ENCODE measurements at places on chromosomes 6 and 20.

DNA sequence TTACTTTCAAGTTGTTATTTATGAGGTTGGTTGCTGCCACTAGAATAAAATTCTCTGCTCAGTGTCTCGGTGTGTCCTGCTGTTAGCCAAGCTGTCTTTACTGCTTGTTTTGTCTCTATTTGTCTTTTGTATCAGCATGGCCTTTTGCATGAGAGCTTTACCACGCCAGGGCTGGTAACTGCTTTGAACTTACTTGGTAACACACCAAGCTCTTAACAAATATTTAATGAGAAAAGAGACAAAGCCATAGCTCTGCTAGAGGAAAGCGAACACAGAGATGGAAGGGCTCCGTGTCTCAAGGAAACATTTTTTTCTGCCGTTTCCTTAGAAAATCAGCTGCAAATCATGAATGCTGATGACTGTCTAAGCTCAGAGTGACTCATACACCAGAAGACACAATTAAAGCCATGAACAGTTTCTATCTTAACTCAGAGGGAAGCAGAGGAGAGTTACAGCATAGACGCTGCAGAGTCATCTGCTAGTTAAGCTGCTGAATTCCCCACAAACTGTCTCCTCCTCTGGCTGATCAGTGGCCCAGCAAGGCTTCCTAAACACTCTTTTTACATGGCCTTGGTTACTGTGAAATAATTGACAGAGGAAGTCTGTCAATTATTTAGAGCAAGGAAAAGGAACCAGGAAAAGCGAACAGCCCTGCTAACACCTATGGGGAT lies 44.8 kb downstream of the AGPAT4 start:
- DNase-seq = no peak

DNA sequence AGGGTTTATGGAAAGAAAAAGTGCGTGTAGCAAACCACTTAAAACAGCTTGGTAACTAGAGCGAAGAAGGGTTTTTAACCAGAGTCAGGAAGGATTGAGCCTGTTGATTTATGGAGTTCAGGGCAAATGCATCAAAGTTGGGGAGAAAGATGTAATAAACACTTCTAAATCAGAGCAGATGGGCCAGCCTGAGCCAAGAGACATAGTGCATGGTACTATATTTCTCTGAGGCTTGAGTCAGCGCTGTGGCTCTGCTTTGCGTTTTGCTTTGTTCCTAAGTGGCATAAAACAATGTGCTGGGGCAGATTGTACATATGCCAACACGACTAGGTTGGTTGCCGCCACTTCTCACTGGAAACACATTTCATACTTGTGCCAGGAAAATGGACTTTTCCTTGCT lies 111.3 kb downstream of the BCKDHB start:
- DNase-seq = no peak

GRCh38 chr6:4598384-4598995 lies 177.7 kb upstream of the CDYL start:
- DNase-seq = no peak

DNA sequence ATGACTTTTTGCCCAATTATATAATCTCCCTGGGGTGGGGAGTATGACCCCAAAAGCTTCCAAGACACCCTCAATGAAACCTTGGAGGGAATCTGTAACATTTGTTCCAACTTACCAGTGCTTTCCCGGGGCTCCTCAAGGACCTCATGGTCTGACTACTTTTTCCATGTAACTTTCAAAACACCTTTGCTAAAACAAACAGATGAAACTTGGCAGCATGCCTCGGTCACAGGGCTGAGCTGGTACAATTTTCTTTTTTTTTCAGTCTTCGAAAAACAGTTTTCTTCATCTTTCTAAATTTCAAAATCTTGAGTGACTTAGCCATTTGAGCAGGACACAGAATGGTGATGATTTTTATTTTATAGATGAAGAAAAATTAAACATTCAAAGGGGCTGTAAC lies 241.2 kb downstream of the BMP7 start:
- DNase-seq = no peak

GRCh38 chr6:148064406-148065134 lies 278.1 kb upstream of the SASH1 start:
- no peak for DNase-seq

DNA sequence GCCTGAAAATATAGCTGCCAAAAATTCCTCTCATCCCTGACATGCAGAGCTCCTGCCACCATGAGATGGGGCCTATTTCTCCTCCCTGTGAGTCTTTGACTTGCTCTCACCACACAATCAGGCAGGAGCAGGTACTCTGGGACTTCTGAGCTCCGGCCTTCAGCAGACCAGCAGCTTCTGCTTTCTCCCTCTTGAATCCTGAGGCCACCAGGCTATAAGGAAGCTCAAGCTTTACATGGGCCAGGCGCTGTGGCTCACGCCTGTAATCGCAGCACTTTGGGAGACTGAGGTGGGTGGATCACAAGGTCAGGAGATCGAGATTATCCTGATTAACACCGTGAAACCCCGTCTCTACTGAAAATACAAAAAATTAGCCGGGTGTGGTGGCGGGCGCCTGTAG lies 238.7 kb upstream of the RREB1 start:
- no peak for DNase-seq

GRCh38 chr6:706146-706545 lies 13.2 kb upstream of the EXOC2 start:
- no peak for DNase-seq

DNA sequence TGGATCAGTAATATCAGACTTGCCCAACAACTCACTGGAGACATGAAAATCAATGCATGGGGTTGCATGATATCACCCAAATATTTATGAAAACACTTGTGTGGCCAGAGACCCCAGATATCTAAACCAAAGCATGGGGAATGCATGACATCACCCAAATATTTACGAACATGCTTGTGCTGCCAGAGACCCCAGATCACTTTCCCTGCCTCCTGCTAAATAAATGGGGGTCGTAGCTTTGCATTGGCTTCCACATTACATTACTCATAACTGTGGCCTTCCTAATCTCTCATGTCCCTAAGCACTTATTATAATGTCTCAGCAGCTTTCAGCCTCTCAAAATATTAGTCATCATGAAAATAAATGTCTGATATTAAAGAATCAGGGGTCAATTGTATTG lies 838.0 kb upstream of the DEFB115 start:
- DNase-seq = no peak

DNA sequence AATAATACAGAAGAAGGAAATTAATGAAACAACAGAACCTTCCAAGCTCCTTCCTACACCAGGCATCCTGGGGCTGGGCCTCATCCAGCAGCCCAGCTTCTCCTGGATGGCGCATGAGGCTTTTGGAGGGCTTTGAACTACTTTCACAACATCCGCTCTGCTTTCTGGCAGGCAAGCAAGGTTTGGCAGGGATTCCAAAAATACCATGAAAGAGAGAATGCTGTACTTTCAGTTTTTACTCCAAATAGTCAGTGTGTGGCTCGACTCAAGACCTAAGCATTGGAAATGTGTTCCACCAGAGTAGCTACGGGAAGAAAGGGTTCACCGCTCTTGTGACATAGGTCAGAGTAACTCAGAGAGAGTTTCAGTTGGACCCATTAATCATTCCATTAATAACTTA lies 125.4 kb downstream of the OPRM1 start:
- DNase-seq = peak; percentile 36

DNA sequence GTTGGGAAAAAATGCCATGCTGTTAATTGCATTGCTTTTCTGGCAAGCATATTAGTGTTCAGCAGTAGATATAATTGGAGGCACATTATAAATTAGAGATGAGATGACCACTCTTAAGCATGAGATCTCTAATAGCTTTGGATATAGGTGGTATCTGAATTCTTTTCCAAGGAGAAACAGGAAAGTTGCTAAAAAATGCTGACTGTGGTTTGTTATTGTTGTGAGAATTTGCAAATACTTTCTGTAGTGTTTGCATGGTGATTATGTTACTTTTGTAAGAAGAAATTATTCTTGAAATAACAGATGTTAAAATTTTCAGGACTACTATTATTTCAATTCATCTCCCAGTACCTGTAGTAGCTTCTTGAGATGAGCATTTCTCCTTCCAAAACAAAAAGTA lies 225.2 kb downstream of the TBC1D7 start:
- DNase-seq = no peak

DNA sequence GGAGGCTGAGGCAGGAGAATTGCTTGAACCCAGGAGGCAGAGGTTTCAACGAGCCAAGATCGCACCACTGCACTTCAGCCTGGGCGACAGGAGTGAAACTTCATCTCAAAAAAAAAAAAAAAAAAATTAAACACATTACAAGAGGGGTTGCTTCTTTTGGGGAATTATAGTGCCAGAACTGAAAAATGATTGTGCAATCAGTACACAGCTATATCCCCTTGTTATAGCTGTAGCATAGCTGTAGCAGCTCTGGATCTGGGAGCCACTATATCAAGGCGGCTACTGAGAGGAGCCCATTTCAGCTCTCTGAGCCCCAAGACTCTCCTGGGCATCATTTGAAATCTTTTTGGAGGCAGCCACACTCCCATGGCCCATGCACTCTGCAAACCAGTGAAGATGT lies 334.3 kb downstream of the TFAP2A start:
- DNase-seq = no peak

DNA sequence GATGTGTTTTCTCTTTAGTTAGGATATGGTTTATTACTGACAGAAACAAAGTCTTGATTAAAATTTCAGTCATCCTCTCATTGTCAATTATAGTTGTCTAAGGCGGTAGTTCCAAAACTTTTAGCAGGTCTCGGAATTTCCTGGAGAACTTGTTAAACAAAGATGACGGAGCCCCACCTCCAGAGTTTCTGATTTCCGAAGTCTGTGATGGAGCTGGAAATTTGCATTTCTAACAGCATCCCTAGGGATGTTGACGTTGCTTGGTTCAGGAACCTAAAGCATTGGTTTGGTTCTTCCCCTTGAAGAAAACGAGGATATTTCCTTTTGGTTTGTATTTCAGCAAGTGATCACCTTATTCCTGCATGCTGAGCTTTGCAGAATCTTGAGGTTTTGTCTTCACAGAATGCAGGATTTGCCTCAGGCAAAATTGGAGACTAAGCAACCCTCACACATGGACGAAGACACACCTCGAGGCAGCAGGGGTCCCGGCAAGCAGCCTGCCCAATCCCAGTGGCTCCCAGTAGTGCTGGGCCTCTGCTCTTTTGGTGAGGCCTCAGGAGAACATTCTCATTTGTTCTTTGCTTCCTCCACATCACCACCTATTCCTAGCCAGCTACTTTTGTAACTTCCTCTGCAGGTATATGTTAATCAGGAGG lies 187.1 kb upstream of the PHACTR1 start:
- DNase-seq = no peak

DNA sequence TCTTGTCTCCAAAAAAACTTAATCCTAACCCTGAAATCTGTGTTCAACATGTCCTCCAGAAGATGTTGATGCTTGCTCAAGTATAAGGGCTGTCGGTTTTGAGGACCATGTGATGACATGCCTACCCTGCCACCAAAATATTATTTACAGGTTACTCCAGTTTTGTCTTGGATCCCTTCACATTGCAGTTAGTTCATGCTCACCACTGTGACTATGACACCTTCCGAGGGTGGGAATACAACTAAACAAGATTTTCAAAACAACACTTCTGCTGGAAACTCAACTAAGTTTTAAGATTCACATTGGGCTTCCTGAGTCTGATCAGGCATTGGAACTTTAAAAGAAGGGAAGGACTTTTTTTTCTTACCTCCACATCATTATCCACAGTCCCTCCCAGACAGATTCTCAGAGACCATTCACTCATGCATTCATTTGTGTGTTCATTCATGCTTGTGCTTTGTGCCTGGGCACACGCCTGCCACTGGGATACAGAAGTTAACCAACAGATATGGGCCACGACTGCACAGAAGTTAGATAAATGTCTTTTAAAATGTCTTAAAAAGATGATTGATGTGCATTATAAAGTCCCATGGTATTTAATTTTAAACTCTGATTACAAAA lies 118.7 kb upstream of the GJE1 start:
- no peak for DNase-seq
